Head of caudate nucleus (tissue), 42 donors: ENCODE measurements at places on chromosomes 5 and 9.

DNA sequence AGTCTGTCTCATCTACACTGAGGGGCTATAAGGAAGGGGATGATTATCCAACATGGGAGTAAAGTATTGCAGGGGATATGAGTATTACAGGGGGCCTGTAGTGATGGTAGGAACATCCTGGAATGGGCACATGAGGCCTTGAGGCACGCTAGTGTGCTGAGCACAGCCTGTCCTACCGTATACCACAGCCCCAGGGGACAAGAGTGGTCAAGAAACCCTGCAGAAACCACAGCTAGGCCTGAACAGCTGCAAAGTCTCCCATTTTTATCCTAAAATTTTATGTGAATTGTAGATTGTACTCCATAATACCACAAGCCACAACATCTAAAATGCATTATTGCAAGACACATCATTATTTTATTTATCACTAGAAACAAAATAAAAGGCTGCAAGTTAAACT lies 136.3 kb upstream of the ASTN2 start:
- no peak for DNase-seq

DNA sequence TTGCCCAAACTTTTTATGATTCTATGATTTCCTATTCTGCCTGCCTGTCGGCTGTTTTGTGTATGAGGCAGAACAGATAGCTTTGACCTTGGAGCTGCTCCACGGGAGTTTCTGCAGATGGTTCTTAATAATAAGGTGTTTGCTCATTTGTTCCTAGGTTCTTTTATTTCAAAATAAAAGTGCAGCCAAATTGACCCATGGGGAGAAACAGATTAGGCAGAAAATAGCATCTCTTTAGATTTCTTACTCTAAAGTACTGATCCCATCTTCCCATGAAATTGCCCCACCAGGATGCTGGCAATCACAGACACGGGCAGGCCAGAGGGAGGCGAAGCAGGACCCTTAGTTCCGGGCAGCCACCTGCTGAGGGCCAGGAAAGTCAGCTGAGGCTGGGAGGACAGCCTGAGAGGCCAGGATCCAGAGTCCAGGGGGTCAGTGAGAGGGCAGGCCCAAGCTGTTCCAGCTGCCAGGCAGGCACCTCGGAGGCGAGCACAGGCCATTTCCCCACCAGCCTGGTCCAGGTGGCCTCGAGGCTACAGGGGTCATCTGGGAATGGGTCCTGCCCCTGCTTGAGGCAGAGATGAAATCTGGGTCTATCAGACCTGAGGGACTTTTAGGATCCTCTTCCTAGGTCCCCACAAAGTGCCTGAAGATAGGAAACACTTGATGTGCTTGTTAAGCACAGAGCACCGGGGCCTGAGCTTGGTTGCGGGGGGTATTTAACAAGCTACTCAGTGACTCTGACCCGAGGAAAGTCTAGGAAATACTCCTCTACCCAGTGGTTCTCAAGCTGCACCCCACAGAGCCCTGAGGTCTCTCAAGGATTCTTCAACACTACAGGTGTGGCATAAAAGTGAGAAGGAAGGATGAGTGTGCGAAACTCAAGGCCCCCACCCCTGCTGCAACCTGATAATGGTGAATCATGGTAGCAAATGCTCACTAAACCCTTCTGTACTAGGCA lies 145.4 kb downstream of the CMYA5 start:
- DNase-seq, result no peak

DNA sequence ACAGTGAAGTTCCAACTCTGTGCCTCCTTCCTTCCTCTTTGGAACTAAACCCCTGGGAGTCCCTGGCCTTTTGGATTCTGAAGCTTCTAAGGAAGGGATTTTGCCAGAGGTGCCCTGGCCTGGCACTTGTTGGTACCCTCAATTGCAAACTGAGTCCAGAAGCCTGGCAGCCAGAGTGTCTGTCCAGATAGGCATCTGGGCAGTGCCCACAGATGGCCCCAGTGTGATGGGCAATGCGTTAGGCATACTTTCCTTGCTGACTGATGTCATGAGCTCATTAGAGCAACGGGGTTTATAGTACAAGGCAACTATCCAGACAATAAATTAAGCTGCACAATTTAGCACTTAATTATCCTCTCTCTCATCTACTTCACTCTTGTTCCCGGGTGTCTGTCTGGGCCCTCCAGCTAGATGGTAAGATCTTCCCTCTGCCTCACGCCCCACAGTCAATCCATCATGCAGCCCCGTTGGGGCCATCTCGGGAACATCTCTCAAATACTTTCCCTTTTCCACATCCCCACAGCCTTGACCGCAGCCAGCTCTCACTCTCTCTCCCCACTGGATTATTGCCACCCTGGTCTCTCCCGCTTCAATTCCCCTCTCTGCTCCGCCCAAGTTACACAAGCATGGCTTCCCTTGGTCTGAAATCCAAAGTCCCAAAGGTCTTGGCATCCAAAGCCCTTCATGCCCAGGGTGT lies 157.5 kb upstream of the SMIM23 start:
- DNase-seq, result no peak

DNA sequence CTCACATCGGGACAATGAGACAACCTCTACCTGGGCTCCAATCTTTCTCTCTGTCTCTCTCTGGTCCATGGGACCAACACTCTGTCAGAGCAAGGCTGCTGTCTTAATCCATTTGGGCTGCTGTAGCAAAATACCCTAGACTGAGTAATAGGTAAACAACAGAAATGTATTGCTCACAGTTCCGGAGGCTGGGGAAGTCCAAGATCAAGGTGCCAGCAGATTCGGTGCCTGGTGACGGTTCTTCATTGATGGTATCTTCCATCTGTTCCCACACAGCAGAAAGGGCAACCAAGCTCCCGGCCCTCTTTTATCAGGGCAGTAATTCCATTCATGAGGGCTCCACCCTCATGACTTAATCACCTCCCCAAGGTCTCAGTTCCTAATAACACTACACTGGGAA lies 61.3 kb upstream of the SPOCK1 start:
- DNase-seq, result no peak

- no peak for DNase-seq
These were observed 89.6 kb upstream of the CEP78 start for GRCh38 chr9:78146241-78146640.

GRCh38 chr9:76629205-76629990 lies 134.8 kb upstream of the PCA3 start:
- no peak for DNase-seq

GRCh38 chr9:129549684-129550083 lies 71.2 kb downstream of the C9orf50 start:
- DNase-seq, result peak; percentile 79

DNA sequence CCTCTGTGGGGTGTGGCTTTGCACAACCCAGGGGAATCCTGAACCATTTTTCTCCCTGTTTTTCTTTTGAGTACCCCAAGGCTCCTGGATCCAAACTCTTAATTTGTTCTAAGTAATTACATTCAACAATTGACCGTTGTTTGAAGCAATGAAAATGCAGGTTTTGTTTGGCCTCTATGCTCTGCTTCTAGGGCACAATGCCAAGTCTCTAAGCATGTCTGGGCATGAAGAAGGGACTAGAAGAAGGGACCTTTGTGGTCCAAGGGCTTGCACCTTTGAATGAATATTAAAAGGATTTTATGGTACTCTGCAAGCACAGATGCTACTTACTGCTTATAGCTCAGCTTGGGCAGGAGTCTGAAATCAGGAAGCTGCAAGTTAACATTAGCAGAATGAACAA lies 6.6 kb upstream of the ENC1 start:
- no peak for DNase-seq

- DNase-seq, result no peak
These were observed 4.2 kb upstream of the NRARP start for GRCh38 chr9:137306066-137306849.

DNA sequence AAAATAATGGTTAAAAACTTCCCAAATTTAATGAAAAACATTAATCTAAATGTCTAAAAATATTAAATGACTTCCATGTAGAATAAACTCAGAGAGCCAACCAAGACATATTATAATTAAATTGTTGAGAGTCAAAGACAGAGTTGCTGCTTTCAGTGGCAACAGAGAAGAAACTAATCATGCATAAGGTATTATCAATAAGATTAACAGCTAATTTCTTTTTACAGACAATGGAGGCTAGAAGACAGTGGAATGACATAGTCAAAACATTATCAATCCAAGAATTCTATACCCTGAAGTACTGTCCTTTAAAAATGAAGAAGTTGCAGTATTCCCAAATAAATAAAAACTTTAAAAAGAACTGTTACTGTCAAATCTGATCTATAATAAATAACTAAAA lies 268.7 kb downstream of the IRX2 start:
- no peak for DNase-seq

- DNase-seq, result no peak
These were observed 2.3 kb downstream of the VAV2 start for GRCh38 chr9:133989625-133990365.

- no peak for DNase-seq
These were observed 86.0 kb downstream of the UHRF2 start for GRCh38 chr9:6498982-6499381.

- DNase-seq, result no peak
These were observed 6.5 kb upstream of the MLANA start for GRCh38 chr9:5884191-5884590.

GRCh38 chr5:174198541-174198940 lies 153.0 kb downstream of the NSG2 start:
- no peak for DNase-seq

GRCh38 chr5:153969563-153969895 lies 69.2 kb downstream of the FAM114A2 start:
- no peak for DNase-seq

GRCh38 chr5:78779771-78780616 lies 131.4 kb upstream of the LHFPL2 start:
- DNase-seq, result no peak

DNA sequence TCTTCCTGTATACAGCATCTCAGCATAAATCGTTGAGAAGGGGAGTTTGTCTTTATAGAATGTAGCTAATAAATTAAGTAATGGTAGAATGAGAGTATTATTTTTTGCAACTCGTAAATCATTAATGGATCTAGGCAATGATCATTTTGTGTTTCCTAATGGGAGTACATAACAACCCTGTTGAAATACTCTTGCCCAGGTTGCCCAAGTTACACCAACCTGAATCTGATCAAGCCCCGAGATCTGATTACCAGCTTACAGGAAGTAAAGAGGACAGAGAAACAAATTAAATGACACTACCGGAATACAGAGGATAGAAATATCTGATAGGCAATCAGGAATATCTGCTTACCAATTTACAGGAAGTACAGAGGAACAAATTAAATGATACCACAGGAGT lies 107.3 kb downstream of the AOPEP start:
- DNase-seq, result no peak

GRCh38 chr5:139930406-139930805 lies 112.7 kb downstream of the NRG2 start:
- DNase-seq, result no peak

DNA sequence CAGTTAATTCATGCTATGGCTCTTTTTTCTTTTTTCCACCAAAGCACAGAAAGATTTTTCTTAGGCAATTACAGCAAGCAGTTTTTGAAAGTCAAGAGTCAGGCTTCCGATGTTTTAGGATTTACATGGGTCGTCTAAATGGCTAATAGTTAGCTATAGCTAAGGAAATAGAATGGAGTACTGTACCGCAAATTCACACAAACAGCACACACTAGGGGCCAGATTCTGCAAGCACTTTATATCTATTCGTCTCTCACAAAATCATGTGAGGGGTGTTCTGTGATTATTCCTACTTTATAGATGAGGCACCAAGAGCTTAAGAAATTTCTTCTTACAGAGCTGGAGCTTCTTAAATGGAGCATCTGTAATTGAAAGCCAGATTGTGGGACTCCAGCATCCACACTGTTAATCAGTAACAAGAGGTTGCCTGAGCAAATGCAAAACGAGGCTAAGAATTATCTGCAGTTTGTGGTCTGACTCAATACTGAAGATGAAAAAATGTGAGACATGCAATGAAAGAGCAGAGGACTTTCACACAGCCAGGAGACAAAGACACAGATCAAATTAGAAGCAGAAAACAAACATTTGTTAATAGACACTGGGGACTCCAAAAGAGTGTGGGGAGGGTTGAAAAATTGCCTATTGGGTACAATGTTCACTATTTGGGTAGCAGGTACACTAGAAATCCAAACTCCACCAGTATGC lies 62.7 kb upstream of the CTXN3 start:
- no peak for DNase-seq

DNA sequence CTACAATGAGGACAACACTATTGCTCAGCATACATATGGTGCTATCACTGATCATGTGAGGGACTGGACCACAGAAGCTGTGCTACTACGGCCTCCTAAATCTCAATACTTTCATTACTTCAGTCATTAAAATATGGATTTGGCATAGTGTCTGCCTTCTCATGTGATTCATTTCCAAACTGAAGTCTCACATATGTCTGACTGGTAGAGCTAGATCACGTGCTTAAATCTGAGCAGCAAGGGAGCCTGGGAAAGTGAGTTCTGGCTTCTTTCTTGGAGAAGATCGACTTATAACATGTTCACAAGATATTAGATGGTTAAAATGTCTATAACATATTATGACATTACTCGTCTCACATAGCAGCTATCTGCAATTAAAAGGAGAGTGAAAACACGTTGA lies 8.3 kb downstream of the KIF4B start:
- no peak for DNase-seq
